ENCODE measurements at places on chromosomes 12 and 14.

GRCh38 chr14:89484051-89484844, 67.2 kb upstream of the FOXN3 start:
- DNase-seq, result peak; percentile 41

DNA sequence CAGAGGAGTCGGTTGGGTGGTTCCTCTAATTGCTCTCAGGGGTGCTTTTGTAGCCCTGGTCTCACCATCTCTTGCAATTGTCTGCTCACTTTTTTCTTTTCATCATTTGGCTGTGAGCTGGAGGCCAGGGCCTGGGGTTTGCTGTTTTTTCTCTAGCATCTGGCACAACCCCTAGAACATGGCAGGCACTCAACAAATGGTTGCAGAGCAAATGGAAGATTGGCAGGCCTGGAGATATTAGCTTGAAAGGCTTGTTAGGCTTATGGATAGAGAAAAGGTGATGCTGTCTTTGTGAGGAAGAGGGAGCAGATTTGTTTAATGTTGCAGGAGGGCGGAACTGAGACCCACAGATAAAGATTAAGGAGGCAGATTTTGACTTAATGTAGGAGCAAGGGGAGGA, 47.0 kb downstream of the GALNT8 start:
- DNase-seq, result no peak

GRCh38 chr12:9727813-9728212, 5.1 kb downstream of the CLECL1 start:
- DNase-seq, result no peak

DNA sequence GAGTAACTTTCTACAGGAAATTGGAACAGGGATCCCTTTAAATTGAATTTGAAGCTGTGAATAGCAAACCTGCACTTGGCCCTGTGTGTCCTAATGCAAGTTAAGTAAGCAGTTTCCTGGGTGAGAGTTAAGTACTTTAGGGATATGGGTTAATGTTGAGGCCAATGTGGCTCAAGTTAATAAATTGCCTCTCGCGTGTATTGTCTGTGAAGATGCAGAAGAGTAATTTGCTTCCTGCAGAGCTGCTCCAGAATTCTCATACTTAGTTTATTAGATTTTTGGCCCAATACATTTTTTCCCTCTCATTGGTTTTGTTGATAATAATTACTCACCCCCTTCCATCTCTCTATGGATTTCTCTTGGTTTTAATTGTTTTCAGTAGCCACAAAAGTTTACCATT, 86.5 kb downstream of the SLC25A47 start:
- no peak for DNase-seq

DNA sequence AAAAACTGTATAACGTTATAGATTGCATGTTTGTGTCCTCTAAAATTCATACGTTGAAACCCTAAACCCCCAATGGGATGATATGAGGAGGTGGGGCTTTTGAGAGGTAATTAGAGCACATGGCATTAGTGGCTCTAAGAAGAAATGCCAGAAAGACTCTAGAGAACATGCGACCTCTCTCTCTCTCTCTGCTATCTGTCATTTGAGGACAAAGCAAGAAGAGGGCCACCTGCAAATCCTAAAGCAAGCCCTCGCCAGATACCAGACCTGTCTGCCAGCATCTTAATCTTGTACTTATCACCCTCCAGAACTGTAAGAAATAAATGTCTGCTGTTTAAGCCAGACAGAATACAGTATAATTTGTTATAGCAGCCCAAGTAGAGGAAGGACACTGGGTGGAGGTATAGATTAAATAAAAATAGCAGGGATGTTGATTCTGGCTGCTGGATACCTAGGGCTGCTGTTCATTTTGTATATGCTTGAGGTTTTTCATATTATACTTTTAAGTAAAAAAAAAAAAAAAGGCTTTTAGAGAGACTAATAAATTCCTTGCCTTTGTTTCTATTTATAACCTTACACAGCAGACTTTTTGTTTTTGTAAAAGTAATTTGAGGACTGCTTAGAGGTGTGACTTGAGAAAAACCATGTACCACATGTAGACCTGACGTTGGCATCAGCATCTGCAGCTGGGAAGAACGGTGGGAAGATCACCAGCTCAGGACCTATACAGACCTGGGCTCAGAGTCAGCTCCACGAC, 26.9 kb downstream of the MOK start:
- no peak for DNase-seq

GRCh38 chr14:65751510-65751909, 339.0 kb downstream of the FUT8 start:
- DNase-seq, result no peak

- DNase-seq, result no peak
Observed at GRCh38 chr12:129226005-129226404, 372.7 kb downstream of the GLT1D1 start.

GRCh38 chr12:82383930-82384552, 25.7 kb downstream of the METTL25 start:
- DNase-seq, result peak; percentile 36

DNA sequence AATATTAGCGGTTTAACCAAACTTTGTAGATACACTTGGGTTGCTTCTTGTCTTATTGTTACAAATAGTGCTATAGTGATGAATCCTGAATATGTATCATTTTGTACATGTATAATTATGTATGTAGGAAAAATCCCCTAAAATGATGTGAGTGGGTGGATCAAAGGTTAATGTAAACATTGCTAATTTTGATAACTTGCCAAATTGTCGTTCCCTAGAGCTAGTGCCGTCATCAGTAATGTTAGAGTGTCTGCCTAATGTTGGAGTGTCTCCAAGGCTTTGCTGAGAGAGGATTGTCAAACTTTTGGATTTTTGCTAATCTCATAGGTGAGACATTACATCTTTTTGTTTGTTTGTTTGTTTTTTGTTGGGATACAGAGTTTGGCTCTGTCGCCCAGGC, 44.4 kb downstream of the AEBP2 start:
- no peak for DNase-seq

DNA sequence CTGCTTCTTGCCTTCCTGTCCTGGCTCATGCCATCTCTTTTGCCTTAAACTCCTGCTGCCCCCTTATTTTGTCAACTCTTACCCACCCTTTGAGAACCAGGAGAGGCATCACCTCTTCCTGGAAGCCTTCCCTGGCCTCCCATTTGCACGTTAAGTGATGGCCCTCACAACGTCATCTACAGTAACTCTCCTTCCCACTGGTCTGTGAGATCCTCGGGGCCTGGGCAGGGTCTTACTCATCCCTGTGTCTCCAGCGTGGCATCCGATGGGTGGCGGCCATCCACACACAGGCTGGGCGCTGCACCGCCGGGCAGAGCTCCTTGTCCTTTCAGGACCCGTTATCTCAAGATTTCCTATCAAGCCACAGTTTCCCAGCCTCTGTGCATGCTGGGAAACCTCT, 16.8 kb upstream of the CACNA2D4 start:
- peak; percentile 14 for DNase-seq

- peak; percentile 3 for DNase-seq
Observed at GRCh38 chr12:23847857-23848256, 101.6 kb downstream of the SOX5 start.
